Stimulated activated CD4-positive, alpha-beta T cell treated with anti-CD3 and anti-CD28 coated beads, Interleukin-12 subunit alpha, Interleukin-12 subunit beta, amount 100 ng/mL, for 24 hours (primary cell): ENCODE measurements at places on chromosomes 3 and 15.

DNA sequence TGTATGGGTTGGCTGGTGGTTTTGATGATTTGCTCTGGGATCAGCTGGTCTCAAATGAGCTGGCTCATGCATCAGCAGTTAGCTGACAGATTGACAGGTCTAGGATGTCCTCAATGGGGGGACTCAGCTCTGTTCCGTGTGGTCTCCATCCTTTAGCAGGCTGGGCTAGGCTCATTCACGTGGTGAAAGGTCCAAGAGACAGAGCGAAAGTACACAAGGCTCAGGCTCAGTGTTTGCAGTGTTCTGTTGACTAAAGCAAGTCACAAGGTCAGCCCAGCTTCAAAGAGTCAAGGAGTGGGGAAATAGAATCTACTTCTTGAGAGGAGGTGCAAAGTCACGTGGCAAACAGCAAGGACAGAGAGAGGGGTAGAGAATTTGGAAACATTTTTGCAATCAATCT lies 126.5 kb upstream of the CMC1 start:
- no peak for DNase-seq

DNA sequence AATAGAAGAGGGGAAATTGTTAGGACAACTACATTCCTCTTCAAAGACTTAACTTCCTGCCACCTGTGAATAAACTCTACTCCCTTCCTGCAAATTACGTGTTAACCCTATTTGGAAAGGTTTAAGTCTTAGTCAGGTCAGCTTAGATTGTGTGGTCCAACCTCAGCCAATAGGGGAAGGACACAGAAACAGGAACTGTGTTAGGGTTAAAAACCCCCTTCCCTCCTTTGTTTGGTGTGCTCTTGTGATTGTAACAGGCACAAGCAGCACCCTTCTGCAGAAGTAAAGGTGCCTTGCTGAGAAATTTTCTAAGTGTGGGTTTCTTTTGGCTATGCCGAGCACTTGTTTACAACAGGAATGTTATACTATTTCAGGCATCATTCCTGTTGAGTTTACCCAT lies 45.0 kb upstream of the FSTL1 start:
- no peak for DNase-seq

GRCh38 chr15:89780601-89781000 lies 4.5 kb downstream of the MESP2 start:
- no peak for DNase-seq

DNA sequence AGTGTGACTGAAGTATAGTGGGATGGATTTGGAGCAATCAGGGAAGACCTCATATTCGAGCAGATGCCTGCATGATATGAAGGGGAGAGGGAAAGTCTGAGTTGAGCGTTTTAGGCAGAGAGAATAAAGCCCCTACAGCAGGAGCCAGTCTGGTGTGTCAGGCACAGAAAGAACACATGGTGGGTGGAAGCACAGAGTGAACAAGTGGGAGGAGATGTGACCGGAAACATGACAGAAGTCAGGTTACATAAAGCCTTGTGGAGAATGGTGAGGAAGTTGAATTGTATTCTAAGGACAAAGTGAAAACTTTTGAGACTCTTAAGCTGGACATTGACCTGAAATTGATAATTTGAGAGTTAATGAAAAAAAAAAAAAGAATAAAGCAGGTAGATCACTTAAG lies 541.0 kb downstream of the PLOD2 start:
- DNase-seq = no peak

DNA sequence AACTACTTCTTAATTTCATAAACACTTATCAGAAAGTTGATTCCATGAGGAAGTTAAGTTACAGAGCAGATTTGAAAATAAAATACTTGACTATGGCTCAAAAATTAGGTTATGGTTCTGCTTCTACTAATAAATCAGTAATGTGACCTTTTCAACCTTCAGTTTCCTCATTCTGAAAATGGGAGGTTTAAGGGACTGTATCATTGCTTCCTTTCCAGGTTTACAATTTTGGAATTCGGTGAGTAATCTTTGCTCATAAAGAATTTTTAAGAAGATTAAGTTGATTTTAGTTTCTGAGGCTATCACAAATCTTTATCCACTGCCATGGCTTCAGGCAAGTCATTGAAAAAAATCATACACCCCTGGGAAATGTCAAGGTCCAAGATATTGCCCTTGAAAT lies 1061.2 kb downstream of the DIPK2A start:
- no peak for DNase-seq

GRCh38 chr3:192130534-192131132 lies 596.7 kb downstream of the FGF12 start:
- no peak for DNase-seq

GRCh38 chr15:67068710-67069400 lies 3.5 kb downstream of the SMAD3 start:
- DNase-seq = no peak

DNA sequence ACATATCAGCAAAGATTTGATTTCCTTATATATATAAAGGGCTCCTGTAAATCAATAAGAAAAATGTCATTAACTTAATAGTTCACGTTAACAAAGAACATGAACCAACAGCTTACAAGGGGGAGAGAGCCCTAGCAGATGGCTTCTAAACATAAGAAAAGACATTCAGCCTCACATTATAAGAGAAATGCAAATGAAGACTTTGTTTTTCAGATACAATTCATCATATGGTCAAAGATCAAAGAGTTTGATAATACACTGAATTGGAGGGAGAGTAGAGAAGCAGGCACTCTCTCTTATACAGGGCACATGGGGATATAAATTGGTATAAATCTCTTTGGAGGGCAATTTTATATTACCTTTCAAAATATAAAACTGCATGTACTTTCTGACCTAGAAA lies 21.1 kb downstream of the RBP2 start:
- DNase-seq = no peak

- DNase-seq = no peak
Measured at GRCh38 chr3:193865339-193865738, 270.6 kb upstream of the HES1 start.

DNA sequence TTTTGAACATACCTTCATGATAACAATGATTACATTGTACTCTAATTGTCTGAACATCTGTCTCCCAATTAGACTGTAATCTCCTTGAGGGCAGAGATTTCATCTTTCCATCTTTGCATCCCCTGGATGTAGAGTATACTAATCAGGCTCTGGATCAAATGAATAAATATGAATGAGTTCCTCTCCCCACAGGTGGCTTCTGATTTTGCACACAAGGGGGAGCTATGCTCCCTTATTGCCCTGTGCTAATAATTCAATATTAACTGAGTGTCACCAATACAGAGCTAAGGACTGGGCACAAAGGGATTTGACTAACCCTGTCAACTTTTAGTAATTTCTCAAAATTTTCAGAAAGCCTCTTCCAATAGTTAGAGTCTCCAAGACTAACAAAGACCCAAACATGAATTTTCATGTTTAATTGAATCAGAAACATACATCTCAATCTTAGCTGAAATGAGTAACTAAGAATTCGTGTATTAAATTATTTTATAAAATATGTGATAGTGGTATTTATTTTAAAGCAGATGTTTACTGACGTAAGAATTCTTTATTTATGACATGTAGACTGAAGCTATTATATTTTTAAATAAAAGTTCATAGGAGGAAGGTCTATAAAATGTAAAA lies 3.0 kb downstream of the DUOXA1 start:
- no peak for DNase-seq

GRCh38 chr3:100198579-100199269 lies 62.1 kb upstream of the TBC1D23 start:
- DNase-seq = no peak

DNA sequence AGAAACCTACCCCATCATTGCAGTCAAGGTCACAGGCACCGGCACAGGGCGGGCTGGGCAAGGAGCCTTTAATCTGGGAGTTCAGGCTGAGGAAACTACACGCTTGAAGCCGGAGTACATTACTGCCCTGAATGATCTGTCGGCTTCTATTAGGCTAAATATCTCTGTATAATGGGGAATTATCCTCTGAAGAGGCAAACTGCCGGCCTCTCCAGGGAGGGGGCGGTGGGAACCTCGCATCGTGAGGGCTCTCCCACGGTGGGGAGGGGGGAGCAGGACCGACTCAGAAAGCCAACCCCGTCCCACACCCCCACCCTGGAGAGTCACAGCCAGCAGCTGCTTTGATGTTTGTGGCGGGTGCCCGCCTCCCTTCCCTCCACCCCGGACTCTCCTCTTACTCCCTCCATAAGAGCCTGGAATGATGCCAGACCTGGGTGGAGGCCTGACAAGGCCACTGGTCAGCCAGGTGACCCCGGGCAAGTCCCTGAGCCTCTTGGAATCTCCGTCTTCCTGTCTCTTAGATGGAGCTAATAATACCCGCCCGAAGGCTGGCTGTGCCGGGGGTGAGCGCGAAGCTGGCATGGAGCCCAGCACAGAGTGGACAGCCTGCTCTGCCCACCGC lies 63.4 kb upstream of the LINGO1 start:
- no peak for DNase-seq

GRCh38 chr15:95259965-95260364 lies 1028.6 kb downstream of the MCTP2 start:
- DNase-seq = no peak

DNA sequence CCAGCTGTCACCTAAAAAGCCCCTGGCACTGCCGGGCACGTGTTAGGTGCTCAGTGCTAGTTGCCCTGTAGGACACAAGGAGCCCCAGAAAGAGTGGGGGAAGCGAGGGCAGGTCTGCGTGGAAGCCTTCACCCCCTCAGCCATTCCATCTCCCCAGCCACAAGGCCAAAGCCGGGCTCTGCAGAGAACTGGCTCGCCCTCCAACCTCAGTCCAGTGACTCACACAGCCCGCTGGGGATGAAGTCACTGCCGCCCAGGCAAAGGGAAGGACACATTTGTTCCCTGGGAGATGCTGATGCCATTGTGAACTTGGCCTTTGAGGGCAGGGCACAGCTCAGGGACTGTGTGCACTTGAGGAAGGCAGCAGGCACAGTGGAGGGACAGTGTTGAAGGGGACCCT lies 48.1 kb downstream of the IQSEC1 start:
- no peak for DNase-seq

DNA sequence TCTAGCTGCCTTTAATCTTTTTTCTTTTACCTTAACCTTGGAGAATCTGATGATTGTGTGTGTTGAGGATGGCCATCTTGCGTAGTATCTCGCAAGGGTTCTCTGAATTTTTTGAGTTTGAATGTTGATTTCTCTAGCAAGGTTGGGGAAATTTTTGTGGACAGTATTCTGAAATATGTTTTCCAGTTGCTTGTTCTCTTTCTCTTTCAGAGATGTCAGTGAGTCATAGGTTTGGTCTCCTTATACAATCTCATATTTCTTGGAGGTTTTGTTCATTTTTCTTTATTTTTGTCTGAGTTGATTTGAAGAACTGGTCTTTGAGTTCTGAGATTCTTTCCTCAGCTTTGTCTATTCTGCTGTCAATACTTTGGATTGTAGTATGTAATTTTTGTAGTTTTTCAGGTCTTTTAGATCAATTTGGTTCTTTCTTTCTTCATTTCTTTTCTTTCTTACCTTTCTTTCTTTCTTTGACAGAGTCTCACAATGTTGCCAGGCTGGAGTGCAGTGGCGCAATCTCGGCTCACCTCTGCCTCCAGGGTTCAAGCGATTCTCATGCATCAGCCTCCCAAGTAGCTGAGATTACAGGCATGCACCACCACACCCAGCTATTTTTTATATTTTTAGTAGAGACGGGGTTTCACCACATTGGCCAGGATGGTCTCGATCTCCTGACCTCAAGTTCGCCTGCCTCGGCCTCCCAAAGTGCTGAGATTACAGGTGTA lies 366.4 kb upstream of the RASGRP1 start:
- DNase-seq = no peak

DNA sequence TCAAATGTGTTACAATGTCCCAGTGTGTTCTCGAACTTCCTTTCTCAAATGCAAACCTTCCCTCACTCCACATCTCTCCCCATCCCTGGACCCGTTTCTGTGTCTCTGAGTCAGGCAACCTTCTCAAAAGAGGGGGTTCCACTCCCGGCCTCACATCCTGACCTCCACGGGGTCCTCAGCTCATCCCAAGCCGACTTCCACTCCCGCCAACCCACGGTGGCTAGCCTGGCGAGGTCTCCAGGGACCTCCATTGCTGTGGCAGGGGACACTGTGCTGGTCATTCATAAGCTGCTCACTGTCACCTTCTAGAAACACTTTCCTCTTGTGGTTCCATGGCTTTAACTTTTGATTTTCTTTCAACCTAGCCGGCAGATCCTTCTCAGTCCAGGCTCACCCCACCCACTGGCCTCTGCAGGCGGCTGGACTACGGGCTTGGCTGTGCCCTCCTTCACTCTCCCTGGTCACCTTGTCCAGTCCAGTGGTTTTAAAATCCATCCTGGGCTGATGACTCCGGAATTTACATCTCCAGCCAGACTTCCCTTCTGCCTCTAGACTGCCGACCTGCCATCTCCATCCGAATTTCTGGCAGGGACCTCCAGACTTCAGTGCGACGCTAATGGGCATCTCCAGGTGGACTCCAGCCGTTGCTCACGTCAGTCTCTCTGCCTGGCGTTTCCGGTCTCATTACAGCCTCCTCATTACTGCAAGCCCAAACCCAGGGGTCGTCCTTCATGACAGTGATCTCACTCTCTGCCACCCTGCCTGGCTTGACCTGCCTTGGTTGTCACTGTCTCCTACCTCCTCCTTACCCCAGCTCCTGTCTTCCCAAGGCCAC lies 20.0 kb downstream of the ABTB1 start:
- no peak for DNase-seq

- no peak for DNase-seq
Measured at GRCh38 chr3:115403786-115404185, 219.5 kb upstream of the GAP43 start.

DNA sequence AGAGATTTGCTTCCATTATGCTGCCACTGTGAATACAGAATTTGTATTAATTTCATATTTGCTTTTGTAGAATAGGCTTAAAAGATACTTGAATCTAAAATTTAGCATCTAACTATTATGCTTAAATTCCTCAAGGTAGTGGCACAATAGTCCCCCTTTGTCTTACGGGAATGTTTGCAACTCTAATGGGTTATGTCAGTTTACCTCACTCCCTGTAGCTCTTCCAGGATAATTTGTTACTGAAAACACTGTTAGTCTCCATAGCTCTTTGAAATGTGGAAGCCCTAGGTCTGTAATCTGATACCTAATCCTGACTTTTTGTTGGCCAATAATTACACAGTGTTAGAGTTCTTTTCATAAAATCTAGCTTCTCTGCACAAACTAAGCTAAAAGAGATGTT lies 433.4 kb downstream of the PYDC2 start:
- DNase-seq = no peak

DNA sequence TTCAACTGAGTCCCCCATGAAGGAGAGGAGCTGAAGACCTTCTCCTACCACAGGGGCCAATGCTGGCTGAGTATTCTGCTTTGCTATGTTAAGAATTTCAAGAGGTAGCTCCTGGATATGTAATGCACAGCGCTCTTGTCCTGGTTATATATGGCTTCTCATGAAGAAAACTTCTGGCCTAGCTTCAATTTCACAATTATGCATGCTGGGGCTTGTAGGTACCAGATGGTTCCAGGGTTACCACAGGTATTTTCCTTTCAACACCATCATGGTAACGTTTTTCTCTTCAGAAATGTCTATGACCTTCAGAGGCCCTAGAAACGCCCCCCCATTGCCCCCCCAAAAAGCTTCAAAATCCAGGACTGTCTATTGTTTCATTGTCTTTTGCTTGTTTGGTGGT lies 311.7 kb upstream of the ICE2 start:
- no peak for DNase-seq

DNA sequence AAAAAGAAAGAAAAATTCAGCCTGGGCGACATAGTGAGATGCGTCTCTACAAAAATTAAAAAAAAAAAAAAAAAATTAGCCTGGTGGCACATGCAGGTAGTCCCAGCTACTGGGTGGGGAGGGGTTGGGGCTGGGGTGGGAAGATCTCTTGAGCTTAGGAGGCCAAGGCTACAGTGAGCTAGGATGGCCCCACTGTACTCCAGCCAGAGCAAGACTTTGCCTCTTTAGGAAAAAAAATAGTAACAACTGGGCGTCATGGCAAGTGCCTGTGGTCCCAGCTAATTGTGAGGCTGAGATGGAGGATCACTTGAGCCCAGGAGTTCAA lies 23.9 kb upstream of the PPP4R2 start:
- no peak for DNase-seq
